Cardiac septum (tissue), 1 donor: ENCODE measurements at places on chromosomes 13 and 19. TPM values are rescaled to one million over a fixed set of nuclear protein-coding genes. Genes with fewer than 3 reads are reported as not detected.

The CYP4F22 gene
- total RNA-seq: not detected

DNA sequence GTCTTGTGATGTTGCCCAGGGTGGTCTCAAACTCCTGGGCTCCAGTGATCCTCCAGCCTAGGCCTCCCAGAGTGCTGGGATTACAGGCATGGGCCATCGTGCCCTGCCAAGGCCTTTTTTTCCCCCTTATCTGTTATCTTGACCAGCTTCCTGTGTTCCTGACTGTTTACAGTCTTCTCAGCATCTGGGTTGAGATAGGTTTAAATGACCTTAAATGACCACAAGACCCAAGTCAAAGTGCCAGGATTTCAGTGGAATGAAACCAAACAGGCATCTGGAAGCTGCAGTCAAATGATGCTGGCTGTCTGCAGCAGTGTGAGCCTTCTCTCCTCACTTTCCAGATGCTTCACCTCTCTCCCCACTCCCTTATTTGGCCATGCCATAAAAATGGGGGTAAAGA, 114.2 kb upstream of the CLDN10 start:
- no peak for DNase-seq

GRCh38 chr13:48178126-48178525, 54.9 kb upstream of the ITM2B start:
- DNase-seq: no peak

The F7 gene
- 0.46 TPM for total RNA-seq

- no peak for DNase-seq
Measured at GRCh38 chr19:18541992-18542940, 1.1 kb downstream of the FKBP8 start.

DNA sequence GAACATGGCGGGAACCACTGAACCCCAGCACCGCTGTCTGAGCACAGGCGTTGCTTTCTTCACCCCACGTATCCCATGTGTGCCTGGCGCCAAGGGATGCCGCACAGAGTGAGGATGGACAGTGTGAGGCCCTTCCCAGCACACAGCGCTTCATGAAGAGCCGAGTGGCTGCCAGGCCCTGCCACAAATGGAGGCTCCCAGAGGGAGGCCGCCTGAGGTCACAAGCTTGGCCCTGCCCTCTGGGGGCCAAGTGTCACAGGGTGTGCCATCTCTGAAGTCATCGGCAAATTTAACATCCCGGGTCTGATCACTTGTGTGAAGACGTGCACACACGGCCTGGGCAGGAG, 24.4 kb downstream of the MPND start:
- no peak for DNase-seq

DNA sequence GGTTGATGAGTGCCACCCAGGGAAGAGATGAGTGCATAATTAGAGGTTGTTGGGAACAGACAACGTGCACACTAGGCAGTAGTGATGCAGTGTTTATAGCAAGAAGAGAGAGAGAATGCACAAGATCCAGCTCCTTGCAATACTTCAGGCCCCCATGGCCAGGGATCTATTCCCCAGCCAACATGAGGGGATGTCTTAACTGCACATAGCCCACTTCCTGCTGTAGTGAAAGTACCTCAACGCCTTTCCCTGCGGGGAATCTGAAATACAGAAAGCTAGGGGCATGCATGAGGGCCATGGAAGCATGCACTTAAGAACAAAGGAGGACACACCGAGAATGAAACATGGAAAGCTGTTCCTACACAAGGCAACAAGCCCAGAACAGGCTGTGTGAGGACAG, 636.7 kb upstream of the GPC6 start:
- no peak for DNase-seq

- no peak for DNase-seq
Measured at GRCh38 chr13:35646056-35646774, 169.7 kb upstream of the MAB21L1 start.

GRCh38 chr19:45500918-45501729, 2.9 kb downstream of the PPM1N start:
- no peak for DNase-seq

The FXYD7 gene
- not detected for total RNA-seq

- no peak for DNase-seq
Measured at GRCh38 chr13:99040536-99041131, 62.8 kb upstream of the DOCK9 start.

DNA sequence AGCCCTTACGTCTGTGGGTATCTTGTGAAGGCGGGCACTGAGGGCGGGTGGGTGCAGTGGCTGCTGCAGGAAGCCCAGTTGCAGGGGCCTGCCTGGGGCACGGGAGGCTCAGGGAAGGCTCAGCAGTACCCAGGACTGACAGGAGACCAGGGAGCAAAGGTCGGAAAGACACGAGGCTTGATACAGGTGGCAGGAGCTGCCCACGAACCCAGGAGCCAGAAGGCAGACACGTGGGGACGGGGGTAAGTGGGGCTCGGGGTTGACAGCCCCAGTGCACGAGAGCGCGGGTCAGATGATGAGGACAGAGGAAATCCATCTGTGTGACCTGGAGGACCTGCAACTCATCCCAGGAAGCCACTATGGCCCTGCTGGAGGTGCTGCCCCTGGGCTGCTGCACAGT, 25.3 kb downstream of the ELAVL1 start:
- DNase-seq: no peak

- no peak for DNase-seq
Measured at GRCh38 chr13:101763191-101763590, 310.7 kb downstream of the ITGBL1 start.

DNA sequence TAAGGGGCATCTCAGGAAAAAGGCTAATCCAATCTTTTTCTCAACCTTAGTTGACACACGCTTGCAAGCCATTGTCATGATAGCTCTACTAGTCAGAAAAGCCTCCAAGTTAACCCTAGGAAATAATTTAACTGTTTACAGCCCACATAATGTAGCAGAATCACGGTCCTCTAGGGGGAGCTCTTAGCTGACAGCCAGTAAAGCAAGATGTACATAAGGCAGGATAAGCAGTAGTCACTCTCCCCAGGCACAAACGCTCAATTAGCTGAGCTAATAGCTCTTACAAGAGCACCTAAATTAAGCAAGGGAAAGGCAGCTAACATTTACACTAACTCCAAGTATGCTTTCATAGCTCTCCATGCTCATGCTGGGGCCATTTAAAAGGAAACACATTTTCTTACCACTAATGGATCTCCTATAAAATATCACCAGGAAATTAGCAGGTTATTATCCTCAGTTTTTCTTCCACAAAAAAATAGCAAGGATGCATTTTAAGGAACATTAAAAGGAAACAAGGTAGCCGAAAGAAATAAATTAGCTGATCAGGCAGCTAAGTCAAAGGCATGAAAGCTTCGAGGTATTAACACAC, 33.7 kb upstream of the ZSCAN5A start:
- no peak for DNase-seq

- DNase-seq: no peak
Measured at GRCh38 chr13:92829930-92830329, 396.7 kb upstream of the GPC6 start.

GRCh38 chr13:111131611-111132010, 16.5 kb downstream of the ARHGEF7 start:
- DNase-seq: no peak

GRCh38 chr19:7106711-7107657, 37.5 kb downstream of the ZNF557 start:
- no peak for DNase-seq

- DNase-seq: peak; percentile 77
Measured at GRCh38 chr13:40477623-40478608, 188.5 kb downstream of the FOXO1 start.

- DNase-seq: no peak
Measured at GRCh38 chr13:106372199-106373155, 163.0 kb downstream of the EFNB2 start.

- no peak for DNase-seq
Measured at GRCh38 chr13:46683676-46684260, 113.2 kb downstream of the ESD start.

The TRPM4 gene
- 44.1 TPM for total RNA-seq

GRCh38 chr19:55679343-55680257, 4.6 kb downstream of the EPN1 start:
- DNase-seq: no peak

The MAB21L1 gene
- 0.27 TPM for total RNA-seq

DNA sequence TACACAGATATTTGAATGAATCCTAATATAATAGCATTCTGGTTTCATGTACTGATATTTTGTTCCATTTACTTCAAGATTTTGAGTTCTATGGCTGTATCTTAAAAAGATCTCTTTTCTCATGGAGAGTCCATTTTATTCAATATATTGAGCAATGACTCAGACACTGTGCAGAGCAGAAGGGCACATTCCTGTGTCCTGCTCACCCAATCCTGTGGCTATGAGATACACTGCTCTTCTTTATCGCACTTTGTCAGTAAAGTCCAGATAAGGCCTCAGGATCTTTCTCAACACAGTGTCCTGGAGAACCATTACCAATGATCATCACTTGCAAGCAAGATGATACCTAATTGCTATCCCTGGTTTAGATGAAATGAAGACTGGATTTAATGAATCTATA, 155.0 kb downstream of the CYSLTR2 start:
- no peak for DNase-seq

The TNFRSF19 gene
- total RNA-seq: 20.0 TPM

- DNase-seq: no peak
Measured at GRCh38 chr19:47765523-47766358, 12.8 kb upstream of the SELENOW start.
